ENCODE measurements at places on chromosomes 5 and 9. TPM values are rescaled to one million over a fixed set of nuclear protein-coding genes. Genes with fewer than 3 reads are reported as not detected.

CDC25C gene
- total RNA-seq, result 6.9 TPM

PCDHGA3 gene
- total RNA-seq, result 3.2 TPM

MPDZ gene
- total RNA-seq, result 46.4 TPM

BTNL3 gene
- total RNA-seq, result not detected

POLR3G gene
- total RNA-seq, result 4.5 TPM

TTC23L gene
- not detected for total RNA-seq

KIF4B gene
- not detected for total RNA-seq

CCL27 gene
- total RNA-seq, result not detected

MLANA gene
- not detected for total RNA-seq

SYNPO gene
- total RNA-seq, result 7.3 TPM

PCDHGA1 gene
- total RNA-seq, result 0.86 TPM

FCN2 gene
- not detected for total RNA-seq

CBY3 gene
- total RNA-seq, result not detected

LHX6 gene
- total RNA-seq, result not detected

Measured in fibroblast of villous mesenchyme (primary cell).